ENCODE measurements at places on chromosomes 2 and 18.

DNA sequence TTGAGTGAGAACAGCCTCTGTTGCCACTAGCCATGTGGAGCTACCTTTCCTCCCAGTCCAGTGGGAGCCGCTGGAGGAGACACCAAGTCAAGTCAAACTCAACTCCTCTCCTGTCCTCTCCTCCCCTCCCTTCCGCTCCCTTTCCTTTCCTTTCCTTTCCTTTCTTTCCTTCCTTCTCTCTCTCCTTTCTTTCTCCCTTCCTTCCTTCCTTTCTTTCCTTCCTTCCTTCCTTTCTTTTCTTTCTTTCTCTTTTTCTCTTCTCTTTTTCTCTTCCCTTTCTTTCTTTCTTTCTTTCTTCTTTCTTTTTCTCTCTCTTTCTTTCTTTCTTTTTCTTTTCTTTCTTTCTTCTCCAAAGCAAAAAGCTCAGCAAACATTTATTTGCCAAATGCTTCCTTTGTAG is 44.5 kb downstream of the THNSL2 start:
- DNase-seq: no peak

- no peak for DNase-seq
Measured at GRCh38 chr2:45707661-45708060, 56.2 kb downstream of the PRKCE start.

DNA sequence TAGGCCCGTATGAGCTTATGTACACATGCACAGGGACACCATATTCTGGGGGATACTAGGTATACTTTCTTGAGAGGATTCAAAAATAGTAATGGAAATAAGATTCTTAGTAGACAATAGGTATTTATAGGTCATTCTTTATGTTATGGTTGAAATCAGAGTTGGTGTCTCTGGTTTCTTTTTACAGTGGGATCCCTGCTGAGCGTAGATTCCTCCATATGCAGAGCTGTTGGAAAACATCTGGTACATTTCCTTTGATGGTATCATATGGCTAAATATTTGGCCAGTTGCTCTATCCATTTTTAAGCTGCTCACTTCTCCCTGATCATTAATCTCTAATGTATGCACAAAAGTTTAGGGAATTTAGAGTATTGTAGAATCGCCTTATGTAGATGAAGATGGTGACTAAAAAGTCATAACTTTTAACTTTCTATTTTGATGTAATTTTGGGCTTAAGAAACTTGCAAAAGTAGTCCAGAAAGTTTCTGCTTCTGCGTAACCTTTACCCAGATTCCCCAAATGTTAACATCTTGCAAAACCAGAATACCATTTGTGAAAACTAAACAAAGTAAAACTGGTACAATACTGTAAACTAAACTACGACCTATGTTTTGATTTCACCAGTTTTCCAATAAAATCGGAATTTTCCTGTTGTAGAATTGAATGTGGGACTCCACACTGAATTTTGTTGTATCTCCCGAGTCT is 5.4 kb downstream of the ARHGAP28 start:
- DNase-seq: no peak

DNA sequence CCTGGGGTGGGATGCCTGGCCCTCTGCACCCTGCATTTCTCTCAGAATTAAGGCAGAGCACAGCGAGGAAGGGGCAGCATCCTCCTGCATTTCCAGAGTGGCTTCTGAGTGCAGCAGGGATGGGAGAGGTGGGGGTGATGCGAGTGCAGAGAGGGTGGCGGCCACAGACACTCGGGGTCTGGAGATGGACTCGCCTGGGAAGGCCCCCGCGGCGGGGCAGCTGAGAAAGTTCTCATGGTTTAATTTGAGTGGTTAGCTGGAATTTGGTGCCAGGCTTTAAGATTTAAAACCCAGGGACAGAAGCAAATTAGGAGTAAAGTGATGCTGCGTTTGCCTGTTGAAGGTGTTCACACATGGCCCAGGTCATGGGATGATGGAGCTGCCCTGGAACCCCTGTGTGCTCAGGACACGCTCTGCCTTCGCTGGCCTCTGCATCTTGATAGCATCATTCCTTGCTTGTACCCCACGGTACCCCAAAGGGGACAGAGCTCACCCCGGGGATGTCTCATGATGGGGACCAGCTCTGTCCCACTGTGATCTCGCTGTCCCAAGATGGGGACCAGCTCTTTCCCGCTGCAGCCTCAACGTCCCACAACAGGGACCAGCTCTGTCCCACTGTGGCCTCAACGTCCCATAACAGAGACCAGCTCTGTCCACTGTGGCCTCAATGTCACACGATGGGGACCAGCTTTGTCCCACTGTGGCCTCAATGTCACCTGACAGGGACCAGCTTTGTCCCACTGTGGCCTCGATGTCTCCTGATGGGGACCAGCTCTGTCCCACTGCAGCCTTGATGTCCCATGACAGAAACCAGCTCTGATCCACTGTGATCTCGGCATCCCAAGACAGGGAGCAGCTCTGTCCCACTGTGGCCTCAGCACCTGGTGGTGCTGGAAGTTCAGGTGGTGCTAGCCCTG is 27.5 kb downstream of the TMEM18 start:
- DNase-seq: no peak

- DNase-seq: no peak
Measured at GRCh38 chr2:144180131-144180530, 339.8 kb downstream of the ZEB2 start.

GRCh38 chr2:152389483-152389882 is 54.5 kb downstream of the FMNL2 start:
- no peak for DNase-seq

DNA sequence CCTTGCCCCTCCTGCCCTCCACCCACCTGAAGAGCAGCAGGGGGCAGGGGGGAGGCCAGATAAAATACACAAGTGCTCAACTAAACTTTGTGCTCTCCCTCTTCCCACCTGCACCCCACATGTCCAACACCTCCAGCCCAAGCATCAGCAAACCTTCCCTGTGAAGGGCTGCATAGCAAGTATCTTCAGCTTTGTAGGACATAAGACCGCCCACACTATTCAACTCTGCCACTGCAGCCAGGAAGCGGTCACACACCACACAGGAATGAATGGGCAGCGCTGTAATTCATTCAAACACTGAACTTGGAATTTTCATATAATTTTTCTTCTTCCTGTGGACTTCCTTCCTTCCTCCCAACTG is 27.5 kb downstream of the TFCP2L1 start:
- no peak for DNase-seq

DNA sequence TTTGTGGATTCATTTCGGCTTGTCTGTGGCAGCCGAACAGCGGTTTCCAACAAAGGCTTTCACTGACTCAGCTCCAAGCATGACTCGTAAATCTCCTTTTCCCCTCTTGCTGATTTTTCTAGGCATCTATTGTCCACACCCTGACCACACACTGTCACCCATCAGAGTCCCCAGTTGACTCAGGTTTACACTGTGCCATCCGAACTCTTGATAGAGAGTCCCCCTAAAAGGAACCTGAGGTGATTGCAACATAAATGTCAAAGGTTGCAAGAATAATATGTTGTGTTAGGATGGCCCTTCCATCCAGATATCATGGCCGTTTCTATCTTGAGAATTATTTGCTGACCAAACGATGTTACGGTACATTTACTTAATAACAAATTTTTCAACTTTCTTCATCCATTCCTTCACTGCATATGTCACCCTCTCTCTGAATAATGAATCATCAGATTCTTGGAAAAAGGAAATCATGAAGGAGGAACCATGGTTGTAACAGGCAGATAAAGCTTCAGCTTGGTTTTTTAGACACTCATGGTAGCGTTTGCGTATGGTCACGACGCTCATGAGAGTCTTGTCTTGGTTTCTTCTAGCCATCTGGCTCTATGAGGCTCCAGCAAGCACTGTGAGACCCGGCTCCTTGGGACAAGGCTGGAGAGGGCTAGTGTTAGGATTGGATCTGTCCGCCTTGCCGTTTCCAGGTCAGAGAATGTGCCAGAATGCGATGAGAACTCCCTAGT is 72.1 kb downstream of the NPAS2 start:
- DNase-seq: no peak

- DNase-seq: no peak
Measured at GRCh38 chr18:49362431-49362830, 98.0 kb downstream of the DYM start.

DNA sequence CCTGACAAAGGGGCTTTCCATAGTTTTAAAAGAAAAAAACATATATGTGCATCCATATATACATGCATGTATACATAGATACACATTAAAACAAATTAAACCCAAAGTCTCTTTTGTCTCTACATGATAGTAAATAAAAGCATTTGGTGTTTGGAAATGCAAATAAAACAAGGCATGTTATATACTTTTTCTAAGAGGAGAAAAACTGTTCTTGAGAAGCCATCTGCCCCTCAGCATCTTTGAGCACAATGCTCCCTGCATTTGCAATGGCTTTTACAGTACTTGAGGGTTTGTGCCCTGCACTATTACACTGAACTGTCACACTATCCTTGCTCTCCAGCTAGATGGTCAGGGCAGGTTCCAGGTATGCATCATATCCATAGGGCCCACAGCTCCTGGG is 210.2 kb downstream of the L3MBTL4 start:
- DNase-seq: no peak

DNA sequence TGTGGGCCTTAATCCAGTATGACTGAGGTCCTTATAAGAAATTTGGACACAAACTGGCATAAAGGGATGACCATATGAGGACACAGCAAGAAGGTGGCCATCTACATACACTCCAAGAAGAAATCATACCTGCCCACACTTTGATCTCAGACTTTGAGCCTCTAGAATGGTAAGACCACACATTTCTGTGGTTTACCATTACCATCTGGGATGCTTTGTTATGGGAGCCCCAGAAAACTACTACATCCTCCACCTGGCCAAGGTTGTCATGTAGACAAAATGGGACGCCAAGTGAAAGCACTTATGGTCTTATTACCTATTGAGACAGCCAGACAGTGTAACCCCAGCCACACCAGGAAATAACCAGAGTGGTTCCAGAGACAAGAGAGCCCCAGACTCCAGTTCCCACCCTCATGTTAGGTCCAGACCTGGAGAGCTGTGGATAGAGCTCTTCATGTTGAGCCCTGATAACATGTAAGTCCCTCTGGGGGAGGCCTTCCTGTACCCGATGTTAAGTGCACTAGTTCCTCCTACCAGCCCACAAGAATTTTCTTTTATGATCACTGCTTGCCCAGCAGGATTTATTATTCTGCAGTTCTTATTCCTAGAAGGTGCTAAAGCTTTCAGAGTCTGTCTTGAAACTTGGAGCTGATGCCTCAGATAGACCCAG is 4.6 kb upstream of the ADD2 start:
- DNase-seq: no peak

DNA sequence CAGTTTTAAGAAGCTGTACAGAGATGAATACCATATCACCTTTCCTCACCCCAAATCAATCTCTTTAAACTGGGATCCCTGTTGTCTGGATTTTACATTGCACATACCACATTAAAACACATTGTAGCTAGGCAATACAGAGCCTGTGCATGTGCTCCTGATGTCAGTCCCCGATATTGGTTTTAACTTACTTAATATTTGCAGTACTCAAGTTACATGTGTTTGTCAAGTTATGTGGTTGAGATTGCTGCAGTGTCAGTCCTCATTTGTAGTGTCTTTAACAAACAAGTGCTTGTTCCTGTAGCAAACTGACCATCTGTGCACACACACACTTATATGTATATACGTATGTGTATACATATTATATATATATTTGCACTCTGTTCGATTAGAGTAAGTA is 10.4 kb upstream of the UBE2E3 start:
- DNase-seq: no peak

GRCh38 chr18:12072996-12073395 is 20.6 kb upstream of the ANKRD62 start:
- DNase-seq: no peak

DNA sequence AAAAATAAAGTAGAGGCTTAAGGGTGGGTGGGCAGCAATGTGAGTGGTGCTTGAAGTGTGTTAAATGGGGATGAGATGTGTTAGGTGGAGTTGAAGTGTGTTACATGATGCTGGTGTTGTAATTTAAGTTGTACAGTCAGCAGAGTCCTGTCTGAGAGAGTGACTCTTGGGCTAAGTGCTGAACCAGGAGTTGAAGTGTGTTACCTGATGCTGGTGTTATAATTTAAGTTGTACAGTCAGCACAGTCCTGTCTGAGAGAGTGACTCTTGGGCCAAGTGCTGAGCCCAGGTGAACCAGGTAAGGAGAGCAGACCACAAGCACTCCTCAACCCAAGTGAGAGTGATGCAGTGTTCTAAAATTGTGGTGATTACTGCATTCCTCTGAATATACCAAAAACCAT is 40.6 kb downstream of the LCLAT1 start:
- DNase-seq: no peak

DNA sequence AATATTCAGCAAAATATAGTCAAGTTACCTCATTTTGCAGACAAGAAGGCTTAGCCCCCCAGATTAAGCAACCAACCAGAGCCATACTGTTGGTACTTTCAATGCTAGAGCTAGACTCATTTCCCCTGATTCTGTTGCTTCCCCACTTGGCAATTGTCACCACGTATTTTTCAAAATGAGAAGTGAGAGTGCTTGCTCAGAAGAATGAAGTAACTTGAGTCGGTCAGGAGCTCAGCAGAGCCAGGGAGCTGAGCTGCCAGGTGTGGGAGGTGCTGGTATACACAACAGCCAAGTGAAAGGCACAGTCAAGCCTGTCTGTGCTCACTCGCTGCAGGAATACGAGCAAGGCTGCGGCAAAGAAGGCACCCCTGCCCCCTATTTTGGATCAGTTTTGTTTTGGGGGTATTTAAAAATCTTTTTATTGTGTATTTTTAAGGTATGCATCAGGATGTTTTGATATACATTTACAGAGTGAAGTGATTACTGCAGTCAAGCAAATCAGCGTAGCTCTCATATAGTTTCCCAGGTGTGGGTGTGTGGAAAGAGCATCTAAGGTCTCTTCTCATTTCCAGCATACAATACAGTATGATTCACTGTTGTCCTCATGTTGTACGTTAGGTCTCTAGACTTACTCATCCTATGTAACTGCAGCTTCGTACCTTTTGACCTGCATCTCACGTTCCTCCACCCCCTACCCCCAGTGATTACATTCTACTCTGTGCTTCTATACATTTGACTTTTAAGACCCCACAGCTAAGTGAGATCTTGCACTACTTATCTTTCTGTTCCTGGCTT is 62.4 kb downstream of the MRPS9 start:
- DNase-seq: no peak

DNA sequence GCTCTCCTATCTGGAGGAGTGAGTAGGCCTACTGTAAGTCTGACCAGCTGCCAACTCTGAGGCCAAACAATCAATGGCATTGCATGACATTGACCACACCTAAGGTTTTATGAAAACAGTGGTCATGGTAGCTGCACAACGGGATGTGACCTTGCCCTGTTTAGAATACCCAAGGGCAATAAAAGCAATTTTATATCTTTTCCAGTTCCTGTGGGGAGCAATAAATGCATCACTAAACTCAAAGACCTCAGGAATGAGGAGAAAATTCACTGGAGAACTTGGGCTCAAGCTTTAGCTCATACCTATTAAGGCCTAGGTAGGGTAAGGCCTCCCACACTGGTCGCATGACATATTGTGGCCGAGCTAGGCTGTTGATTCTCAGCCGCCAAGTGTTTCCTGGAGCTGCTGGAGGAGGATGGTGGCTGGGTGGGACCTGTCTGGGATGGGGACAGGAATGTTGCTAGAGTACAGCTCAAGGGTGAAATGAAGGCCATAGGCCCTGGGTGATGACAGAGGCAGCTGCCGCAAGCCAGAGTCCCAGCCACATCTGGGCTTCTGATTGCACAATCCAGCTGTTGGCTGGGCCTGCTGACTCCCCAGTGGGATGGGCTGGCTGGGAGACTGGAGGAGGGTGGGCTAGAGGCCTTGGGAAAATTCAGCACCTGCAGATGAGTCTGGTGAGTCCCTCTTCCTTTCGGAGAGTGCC is 313.7 kb downstream of the CYP26B1 start:
- DNase-seq: no peak
